Keratinocyte (primary cell): ENCODE measurements at places on chromosomes 4 and X. TPM values are rescaled to one million over a fixed set of nuclear protein-coding genes. Genes with fewer than 3 reads are reported as not detected.

The FRYL gene
- polyA plus RNA-seq, result 29.4 to 40.4 TPM (median 29.6 TPM) in 3 replicates

The RIBC1 gene
- polyA plus RNA-seq, result 0.25 to 0.42 TPM (median 0.36 TPM) in 3 replicates

The TMEM156 gene
- polyA plus RNA-seq, result 0.15 to 0.68 TPM (median 0.19 TPM) in 3 replicates

The ZNF630 gene
- polyA plus RNA-seq, result 0.55 to 0.86 TPM (median 0.78 TPM) in 3 replicates

The TRIM75 gene
- polyA plus RNA-seq, result not detected in 3 replicates

The TDO2 gene
- not detected in 3 replicates for polyA plus RNA-seq

The TCEAL6 gene
- polyA plus RNA-seq, result not detected in 3 replicates

The TIGD4 gene
- 0.10 to 0.21 TPM (median 0.12 TPM) in 3 replicates for polyA plus RNA-seq

The EMCN gene
- not detected in 3 replicates for polyA plus RNA-seq

The UGT2B17 gene
- 0.05 TPM in 2 of 3 replicates, not detected in the other for polyA plus RNA-seq

The MAGEA4 gene
- polyA plus RNA-seq, result not detected in 3 replicates

The GAB3 gene
- polyA plus RNA-seq, result 0.10 to 0.33 TPM (median 0.18 TPM) in 3 replicates

The SHOX gene
- polyA plus RNA-seq, result not detected in 3 replicates

The GAGE12E gene
- not detected in 3 replicates for polyA plus RNA-seq

The BLOC1S4 gene
- polyA plus RNA-seq, result 11.2 to 13.6 TPM (median 11.7 TPM) in 3 replicates

The TSPAN7 gene
- 1.6 to 2.3 TPM (median 1.7 TPM) in 3 replicates for polyA plus RNA-seq

The CD38 gene
- polyA plus RNA-seq, result 0.02 to 0.08 TPM (median 0.05 TPM) in 3 replicates

The GATA1 gene
- not detected in 3 replicates for polyA plus RNA-seq

The MAGEA11 gene
- polyA plus RNA-seq, result not detected in 3 replicates

The MAGEA12 gene
- polyA plus RNA-seq, result not detected in 3 replicates

The MAGEE1 gene
- 0.45 to 1.7 TPM (median 0.77 TPM) in 3 replicates for polyA plus RNA-seq
